DMS153 (cell line): ENCODE measurements at places on chromosomes 11 and 22.

DNA sequence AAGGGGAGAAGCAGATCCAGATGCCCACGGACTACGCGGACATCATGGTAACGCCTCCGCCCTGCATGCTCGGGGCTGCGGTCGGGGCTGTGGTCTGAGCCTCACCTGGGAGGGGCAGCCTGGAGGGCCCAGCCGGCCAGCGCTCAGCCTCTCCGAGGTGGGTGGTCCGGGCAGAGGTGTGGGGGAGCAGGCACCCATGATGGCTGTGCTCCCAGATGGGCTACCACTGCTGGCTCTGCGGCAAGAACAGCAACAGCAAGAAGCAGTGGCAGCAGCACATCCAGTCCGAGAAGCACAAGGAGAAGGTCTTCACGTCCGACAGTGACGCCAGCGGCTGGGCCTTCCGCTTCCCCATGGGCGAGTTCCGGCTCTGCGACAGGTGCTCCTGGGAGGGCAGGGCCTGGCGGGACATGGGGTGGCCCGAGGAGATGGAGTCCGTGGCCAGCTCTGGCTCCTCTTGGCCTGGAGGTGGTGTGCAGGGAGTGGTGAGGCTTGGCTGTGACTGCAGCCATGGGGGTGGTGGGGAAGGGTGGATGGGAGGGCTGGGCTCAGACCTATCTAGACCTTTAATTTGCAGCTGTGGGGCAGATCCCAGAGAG is 25.2 kb upstream of the TEF start:
- DNase-seq: no peak

GRCh38 chr11:487571-488021 is 19.4 kb downstream of the RNH1 start:
- no peak for DNase-seq

GRCh38 chr11:122723576-122723975 is 68.1 kb downstream of the UBASH3B start:
- DNase-seq: no peak

DNA sequence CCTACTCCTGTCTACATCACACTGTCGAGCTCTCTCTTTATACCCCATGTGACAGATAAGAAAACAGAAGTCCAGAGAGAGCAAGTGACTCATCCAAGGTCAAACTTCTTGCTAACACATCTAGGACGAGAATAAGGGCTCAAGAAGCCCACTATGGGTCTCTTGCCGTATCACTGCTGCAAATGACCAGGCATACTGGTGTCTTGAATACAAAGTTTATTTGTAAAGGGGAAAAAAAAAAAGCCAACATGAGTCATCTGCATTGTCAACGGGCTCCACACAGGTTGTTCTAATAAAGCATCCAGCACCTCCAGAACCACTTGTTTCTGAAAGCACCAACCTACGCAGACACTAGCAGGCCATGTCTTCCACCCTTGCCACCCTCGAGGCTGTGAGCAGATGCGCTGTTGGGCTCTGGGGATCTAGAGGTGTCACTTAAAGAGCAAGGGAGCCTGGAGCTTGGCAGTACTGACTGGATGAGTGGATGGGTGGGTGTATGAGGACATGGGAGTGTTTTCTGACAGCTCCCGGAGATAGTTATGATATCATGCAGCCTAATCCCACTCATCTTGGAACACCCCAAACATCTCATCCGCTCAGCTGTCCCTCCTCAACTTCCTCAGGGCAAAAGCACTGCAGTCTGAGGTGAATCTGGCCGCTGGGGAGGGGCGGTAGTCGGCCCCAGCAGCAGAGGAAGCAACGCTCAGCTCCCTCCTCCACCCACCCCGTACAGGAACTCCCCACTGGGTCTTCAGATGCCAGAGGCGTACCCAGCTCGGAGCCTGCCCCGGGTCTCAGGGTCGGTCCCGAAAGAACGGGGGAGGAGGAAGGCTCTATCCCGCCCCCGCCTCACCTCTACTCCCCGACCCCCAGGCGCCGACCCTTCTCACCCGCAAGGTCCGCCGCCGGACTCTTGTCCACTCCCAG is 1.0 kb downstream of the SMCO4 start:
- DNase-seq: peak; percentile 39

GRCh38 chr11:86889001-86889341 is 66.2 kb downstream of the FZD4 start:
- DNase-seq: no peak

GRCh38 chr11:122365610-122366360 is 249.8 kb upstream of the BLID start:
- no peak for DNase-seq

DNA sequence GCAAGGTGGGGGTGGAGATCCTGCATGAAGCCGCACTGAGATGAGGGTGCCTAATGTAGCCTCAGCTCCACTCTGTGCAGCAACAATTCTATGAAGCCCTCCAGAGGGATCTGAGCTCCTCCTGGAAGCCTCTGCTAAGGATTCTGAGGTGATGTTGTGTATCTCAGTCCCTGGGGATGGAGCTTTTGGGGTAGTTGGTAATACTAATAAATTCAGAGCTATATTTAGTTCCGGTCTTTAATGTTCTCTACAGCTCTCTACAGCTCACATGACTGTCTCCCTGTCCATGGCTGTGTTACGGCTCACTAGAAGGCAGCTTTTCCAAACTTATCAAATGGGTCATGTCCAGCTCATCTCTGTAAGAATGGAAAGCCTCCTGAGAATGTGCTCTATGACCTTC is 93.4 kb downstream of the ISX start:
- DNase-seq: no peak

DNA sequence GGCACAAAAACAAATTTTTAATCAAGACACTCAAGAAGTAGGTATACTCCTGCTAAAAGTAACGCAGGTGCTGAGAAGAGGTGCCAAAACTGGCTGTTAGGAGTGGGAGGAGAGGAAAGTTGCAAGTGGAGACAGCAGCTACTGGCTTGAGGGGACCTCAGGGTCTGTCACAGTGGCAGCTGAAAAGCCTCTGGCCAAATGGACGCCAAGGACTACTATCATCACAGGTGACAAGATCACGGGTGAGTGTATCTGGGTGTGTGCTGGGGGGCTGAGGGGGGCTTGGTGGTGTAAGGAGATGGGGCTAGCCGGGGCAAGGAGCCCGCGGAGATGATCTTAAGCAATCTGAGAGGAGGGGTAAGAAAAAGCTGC is 687 bp downstream of the ZNF202 start:
- no peak for DNase-seq

- no peak for DNase-seq
Observed at GRCh38 chr22:27857443-27857842, 55.9 kb upstream of the MN1 start.

- no peak for DNase-seq
Observed at GRCh38 chr11:58292017-58292416, 24.0 kb upstream of the OR10W1 start.

GRCh38 chr11:124535552-124536232 is 7.8 kb downstream of the OR8B12 start:
- no peak for DNase-seq

DNA sequence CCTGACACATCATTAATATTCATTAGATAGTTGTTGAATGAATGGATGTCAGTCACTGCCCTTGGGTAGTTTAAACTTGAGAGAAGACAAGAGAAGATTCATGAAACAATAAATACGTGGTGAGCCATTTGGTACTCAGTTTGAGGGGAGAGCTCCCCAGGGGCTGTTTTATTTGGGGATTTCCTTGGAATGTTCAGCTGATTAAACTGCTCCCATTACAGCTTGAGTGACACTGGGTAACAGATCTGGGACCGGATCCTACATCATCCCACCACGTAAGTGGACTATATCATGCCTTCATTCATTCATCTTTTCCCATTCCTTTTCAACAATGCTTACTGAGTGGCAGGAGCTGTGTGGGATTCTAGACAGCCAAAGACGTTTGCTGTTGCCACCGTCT is 162.0 kb downstream of the FAT3 start:
- no peak for DNase-seq

- DNase-seq: no peak
Observed at GRCh38 chr11:122883646-122883979, 1.1 kb downstream of the JHY start.

GRCh38 chr22:21624120-21624879 is 5.5 kb downstream of the YDJC start:
- DNase-seq: no peak

DNA sequence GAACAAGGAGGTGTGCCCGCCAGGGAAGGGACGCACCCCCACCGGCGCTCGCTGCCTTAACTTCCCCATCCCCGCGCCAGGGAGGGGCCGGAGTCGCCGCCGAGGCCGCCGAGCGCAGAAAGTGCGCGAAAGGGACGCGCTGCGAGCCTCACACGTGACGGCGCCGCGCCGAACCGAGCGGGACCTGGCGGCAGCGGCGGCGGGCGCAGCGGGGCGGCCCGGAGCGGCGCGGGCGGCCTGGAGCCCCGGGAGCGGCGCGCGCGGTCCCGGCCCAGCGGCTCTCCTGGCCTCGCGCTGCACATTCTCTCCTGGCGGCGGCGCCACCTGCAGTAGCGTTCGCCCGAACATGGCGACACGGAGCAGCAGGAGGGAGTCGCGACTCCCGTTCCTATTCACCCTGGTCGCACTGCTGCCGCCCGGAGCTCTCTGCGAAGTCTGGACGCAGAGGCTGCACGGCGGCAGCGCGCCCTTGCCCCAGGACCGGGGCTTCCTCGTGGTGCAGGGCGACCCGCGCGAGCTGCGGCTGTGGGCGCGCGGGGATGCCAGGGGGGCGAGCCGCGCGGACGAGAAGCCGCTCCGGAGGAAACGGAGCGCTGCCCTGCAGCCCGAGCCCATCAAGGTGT is at the start of gene SORL1:
Gene SORL1, plus strand, starts transcription at position 329 of the 623 bp plus-strand sequence. Its CDS starts 18 bp downstream, at position 347.
- peak; percentile 47 for DNase-seq

DNA sequence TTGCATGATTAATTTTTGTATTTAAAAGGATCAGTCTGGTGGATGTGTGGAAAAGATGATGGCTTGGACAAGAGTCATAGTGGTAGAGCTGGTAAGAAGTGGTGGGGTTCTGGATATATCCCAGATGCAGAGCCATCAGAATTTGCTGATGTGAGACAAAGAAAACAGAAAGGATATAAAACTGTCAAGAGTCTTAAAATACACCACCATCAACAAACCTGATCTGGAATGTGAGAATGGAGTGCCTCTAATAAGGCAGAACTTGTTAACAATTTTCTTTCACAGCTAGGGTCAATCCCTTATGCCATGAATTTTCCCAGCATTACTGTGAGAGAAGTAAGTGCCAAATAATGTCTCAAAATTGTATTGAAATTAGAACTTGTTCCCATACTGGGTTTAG is 215.4 kb downstream of the METTL15 start:
- DNase-seq: no peak

DNA sequence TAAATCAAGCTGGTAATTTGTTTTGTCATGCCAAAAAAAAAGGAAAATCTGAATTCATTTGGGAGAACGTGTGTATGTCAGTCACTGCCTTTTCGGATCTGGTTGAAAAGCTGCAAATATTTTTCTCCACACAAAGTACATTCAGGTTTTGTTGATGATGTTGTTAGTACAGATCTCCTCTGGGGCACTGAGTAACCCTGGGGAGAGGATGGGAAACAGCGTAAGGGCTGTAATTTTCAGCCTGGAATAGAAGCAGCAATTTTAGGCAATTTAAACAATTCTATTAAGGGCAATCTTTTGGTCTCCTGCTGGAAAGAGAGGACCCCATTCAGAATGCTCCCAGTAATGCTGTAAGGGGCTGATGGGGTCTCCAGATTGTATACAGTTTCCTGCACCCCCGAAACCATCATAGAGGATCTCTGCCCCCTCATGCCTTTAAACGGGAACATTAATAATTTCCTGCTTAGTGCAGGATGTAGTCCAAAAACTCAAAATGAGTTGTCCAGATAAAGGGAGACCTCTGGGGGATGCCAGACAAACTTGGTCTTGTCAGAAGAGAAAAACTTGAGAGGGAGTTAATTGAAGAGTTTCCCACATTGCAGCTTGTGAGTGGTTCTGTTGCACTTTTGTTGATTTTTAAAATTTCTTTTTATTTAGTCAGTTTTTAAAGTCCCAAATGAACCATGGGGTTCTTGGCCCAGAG is 132.3 kb downstream of the COMMD9 start:
- no peak for DNase-seq

- DNase-seq: no peak
Observed at GRCh38 chr11:21403069-21403468, 733.7 kb downstream of the NELL1 start.

DNA sequence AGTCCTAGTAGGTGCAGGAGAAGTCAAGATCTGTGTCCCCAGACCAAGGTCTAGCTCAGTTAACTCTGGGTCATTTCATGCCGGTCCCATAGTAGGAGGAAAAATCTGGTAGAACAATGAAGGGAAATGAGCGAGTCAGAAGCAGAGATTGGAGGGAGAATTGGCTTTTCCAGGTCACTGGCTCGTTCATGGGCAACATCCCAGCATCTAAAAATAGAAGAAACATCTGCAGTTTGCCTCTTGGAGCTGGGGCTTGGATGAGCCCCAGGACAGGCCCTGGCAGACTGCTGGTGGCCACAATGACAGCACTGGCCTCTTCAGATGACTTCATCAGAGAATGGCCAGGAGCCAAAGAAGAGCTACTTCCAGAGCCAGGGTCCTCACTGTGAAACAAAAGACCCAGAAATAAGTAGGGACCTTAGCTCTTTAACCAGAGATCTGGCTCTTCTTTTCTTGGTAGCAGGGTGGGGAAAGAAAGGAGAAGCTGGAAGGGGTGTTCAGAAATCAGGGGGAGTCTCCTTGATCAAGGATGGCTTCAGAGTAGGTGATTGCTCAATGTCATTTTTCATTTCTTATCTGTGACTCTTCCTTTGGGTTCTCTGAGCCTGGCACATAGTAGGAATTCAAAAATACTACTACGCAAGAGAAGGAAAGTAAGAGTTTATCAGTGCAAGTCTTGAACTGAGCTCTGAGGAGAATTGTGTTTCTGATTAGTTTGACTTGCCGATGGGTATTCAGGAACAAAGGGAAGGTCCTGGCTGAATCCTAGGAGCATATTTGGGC is 102.6 kb downstream of the TMPRSS5 start:
- no peak for DNase-seq

- DNase-seq: no peak
Observed at GRCh38 chr11:68528630-68529029, 68.1 kb downstream of the PPP6R3 start.

GRCh38 chr11:118437208-118438125 is 1.2 kb downstream of the KMT2A start:
- DNase-seq: peak; percentile 26

GRCh38 chr11:22405377-22405776 is 67.2 kb downstream of the SLC17A6 start:
- DNase-seq: no peak
